ENCODE measurements at places on chromosomes 16 and 17. TPM values are rescaled to one million over a fixed set of nuclear protein-coding genes. Genes with fewer than 3 reads are reported as not detected.

Gene ABCA3
- 3.8 TPM for total RNA-seq

Gene KRTAP3-1
- total RNA-seq, result not detected

Gene FAM234A
- total RNA-seq, result 28.8 TPM

Gene OTOP2
- not detected for total RNA-seq

Gene ASIC2
- total RNA-seq, result not detected

All from activated naive CD4-positive, alpha-beta T cell treated with anti-CD3 and anti-CD28 coated beads, Interleukin-2, amount 10 ng/mL, durations not matched to agents 5 hours and 36 hours (primary cell).